ENCODE measurements at places on chromosomes 11 and 22.

DNA sequence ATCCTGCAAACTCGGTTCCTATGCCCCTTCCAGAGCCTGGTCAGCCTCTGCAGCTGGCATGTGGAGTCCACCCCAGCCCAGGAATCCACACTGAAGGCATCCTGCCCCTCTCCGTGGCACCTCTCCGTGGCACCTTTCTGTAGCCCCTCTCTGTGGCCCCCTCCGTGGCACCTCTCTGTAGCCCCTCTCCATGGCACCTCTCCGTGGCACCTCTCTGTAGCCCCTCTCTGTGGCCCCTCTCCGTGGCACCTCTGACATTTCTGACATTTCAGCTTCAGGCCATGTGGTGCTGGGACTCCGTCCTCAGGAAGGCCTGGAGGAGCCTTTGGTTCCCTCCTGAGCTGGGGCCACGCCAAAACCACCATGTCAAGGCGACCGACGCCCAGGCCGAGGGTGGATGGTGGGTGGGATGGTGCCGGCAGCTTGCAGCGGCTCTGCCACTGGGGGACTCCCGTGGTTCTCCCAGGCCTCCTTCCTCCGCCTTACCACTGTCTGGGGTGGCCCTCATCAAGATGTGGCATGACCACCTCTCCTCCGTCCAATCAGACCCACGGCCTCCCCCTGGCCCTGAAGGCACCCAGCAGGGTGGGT lies 1518.5 kb downstream of the BRD1 start:
- no peak for DNase-seq

GRCh38 chr11:95297680-95298452 lies 66.9 kb upstream of the SESN3 start:
- no peak for DNase-seq

GRCh38 chr11:123362186-123362585 lies 67.9 kb upstream of the GRAMD1B start:
- DNase-seq: no peak

DNA sequence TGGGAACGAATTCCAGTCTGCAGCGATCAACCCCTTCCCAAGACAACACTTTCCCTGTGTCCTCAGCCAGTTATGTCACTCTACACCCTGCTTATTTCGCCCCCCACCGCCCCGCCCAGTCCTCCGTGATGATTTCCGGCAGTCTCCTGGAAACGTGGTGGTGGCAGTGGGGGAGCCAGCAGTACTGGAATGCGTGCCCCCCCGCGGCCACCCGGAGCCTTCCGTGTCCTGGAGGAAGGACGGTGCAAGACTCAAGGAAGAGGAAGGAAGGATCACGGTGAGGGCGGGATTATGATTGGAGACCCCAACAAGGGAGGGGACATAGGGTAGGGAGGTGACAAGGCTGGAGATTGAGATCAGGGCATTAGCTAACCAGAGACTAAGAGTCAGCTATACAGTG lies 4.1 kb downstream of the ROBO3 start:
- no peak for DNase-seq

DNA sequence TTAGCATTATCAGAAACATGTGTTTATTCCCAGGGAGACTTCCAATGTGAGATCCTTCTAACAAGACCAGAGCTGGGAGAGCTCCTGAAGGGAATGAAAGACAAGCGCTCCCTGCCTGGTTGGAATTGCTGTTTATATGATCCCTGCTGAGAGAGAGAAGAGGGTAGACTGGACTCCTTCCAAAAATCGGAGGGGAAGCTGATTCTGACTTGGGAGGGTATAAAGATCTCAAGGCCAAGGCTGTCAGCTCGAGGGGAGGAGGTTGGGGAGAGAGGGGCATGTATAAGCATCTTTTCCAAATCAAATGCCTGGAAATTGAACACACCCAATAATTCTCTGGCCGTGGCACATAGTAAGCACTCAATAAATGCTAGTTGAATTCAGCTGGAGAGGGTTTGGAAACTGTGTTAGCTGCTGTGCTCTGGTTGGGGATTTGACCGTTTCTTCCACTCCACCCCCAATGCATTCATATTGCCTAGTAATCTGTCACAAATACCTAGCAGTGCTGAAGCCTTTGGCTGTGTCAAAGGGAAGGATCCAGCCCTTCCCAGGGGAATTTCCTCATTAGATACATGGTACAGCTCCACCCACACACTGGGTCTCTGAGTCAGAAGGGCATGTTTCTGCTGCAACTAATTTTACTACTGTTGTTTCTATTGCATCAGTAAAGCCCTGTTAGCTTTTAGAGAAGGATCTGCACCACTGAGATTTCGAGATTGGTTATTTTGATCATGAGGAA lies 61.5 kb downstream of the CACNG2 start:
- DNase-seq: no peak

DNA sequence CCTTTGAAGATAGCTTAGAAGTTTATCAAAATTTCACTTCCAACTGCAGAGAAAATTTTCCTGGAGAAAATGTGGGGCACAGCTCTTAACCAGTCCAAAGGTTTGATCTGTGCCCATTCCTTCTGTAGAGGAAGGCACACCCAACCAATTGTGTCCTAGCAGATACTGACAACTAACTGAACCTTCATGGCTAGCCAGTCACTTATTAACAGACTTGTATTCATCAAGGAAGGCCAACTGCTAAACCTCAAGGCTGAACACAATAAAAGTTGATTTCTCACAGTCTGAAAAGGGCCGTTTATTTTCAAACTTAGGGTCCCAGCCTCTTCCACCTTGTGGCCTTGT lies 19.5 kb downstream of the SYT13 start:
- DNase-seq: no peak

GRCh38 chr22:19179497-19180048 lies 1.0 kb upstream of the SLC25A1 start:
- peak; percentile 61 for DNase-seq

DNA sequence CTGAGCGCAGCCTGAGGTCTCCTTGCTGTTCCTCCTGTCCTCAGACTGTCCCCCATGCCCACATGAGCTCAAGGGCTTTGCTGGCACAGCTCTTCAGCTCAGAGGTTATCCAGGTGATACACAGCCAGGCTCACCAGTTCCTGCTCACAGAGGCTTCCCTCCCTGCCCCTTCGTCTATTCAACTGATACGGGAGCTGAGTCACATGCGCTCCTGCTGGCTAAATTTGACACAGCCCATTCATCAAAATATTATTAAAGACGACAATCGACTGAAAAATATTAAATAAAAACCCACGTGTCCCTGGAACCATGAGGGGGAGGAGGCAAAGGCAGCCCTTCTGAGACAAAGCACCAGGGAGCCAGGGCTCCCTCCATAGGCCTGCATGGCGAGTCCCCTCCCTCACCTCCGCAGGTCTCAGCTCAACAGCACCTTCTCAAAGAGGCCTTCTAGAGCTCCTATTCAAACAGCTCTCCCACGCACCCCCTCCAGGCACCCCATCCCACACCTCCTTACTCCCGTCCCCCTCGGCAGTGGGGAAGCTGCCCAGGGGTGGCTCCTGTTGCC lies 40.5 kb downstream of the DUSP8 start:
- no peak for DNase-seq

DNA sequence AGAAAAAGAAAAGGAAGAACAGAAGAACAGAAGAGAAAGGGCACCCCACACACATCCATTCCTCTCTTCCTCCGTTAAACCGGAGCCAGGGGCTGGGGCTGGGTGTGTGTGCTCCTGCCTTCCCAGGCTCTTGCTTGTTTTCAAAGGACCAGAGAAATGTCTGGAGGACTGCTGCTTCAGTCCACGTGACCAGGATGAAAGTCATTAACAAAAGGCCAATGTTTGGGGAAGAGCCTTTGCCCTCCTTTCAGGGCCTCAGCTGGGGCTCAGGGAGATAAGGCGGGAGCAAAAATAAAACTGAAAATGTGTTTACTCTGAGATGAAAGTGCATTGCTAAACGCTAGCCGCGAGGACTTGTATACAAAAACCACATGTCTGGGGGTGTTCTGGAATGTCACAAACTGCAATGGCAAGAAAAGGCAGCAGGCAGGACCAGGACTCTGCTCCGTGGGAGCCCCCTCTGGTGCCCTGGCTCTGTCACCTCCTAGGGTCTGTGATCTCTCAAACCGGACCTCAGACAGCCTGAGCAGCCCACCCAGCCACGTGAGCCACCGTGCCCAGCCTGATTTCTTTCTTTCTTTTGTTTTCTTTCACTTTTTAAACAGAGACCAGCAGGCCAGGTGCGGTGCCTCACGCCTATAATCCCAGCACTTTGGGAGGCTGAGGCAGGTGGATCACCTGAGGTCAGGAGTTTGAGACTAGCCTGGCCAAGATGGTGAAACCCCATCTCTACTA lies 31.6 kb upstream of the MYH9 start:
- peak; percentile 31 for DNase-seq

DNA sequence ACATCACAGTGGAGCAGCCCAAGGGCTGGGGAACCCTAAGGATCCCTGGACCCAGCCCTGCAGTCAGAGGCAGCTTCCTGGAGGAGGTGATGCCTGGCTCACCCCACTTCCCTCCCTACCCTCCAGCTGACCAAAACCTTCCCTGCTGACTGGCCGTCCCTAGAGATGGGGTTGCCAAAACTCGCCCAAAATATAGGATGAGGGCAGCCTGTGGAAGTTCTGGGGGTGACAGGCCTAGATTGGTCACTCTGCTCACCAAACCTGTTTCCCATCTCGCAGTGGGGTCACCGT lies 35.0 kb upstream of the PPARA start:
- no peak for DNase-seq

DNA sequence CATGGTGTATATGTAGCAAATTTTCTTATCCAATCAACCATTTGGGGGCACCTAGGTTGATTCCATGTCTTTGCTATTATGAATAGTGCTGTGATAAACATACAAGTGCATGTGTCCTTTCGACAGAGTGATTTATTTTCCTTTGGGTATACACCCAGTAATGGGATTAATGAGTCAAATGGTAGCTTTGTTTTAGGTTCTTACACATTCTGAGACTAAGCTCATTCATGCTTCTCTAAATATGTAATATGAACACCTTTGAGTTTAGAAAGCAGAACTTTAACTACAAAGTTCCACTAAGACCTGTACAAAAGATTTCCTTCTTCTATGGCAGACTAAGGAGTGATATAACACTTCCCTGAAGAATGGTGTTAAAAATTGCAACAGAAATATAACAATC lies 627.0 kb downstream of the KCNA4 start:
- no peak for DNase-seq

DNA sequence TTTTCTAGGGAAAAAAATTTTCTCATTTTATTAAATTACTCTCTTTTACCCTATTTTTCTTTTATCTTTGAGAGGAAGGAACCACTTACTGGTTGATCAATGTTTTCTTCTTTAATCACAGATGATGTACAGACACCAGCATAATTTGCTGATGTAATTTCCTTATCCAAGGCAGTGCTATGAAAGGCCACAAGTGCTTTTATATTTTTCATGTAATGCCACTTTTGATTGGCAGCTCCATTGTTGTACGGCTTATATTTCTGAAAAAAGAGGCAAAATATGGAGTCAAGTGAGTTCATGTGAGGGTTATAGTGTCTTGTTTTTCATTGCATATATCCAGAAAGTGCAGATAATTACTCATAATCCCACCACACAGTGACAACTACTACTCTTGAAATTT lies 322.7 kb upstream of the MPPED2 start:
- DNase-seq: no peak

GRCh38 chr22:42385696-42386095 lies 46.5 kb downstream of the NFAM1 start:
- DNase-seq: no peak

GRCh38 chr22:20940186-20940651 lies 23.0 kb downstream of the CRKL start:
- DNase-seq: no peak

DNA sequence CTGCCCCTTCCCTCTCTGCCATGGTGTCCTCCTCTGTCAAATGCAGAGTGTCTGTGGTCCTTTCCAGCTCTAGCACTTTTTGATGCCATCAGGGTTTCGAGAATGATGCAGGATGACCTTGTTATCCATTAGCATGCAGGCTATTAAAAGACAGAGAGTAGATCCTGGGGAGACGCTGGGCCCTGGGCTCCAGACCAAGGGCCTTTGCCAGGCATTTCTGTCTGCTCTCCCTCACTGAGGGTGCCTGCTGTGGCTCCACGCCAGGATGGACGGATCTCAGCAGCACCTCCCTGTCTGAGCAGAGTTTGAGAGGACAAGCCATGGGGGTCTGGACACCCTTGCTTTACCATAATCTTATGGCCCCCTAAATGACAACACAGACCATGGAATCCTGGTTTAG lies 110.8 kb upstream of the CD82 start:
- no peak for DNase-seq

DNA sequence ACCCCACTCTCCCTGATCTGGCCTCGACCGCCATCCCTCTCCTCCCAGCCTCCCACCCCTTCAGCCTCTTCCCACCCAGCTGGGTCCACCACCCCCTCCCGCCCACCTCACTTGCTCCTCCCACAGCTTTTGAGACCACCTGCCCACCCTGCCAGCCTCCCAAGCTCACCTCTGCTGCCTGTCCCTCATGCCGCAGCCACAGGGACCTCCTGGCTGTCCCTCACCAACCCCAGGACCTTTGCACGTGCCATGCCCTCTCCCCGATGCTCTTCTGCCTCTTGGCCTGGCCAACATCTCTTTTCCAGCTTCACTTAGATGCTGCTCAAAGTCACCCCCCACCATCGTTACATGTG lies 6.5 kb downstream of the PNPLA5 start:
- DNase-seq: no peak

GRCh38 chr11:78277314-78277994 lies 88.7 kb downstream of the USP35 start:
- DNase-seq: no peak

DNA sequence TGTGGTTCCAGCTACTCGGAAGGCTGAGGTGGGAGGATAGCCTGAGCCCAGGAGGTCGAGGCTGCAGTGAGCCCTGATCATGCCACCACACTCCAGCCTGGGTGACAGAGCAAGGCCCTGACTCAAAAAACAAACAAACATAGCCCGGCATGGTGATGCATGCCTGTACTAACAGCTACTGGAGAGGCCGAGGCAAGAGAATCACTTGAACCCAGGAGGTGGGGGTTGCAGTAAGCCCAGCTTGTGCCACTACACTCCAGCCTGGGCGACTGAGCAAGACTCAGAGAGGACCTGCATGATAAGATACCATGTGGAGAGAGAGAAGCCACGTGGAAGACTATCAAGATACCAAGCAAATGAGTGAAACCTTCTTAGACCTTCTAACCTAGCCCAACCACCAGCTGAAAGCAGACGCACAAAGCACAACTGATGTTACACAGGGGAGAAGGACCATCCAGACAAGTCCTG lies 36.1 kb downstream of the AMBRA1 start:
- no peak for DNase-seq

DNA sequence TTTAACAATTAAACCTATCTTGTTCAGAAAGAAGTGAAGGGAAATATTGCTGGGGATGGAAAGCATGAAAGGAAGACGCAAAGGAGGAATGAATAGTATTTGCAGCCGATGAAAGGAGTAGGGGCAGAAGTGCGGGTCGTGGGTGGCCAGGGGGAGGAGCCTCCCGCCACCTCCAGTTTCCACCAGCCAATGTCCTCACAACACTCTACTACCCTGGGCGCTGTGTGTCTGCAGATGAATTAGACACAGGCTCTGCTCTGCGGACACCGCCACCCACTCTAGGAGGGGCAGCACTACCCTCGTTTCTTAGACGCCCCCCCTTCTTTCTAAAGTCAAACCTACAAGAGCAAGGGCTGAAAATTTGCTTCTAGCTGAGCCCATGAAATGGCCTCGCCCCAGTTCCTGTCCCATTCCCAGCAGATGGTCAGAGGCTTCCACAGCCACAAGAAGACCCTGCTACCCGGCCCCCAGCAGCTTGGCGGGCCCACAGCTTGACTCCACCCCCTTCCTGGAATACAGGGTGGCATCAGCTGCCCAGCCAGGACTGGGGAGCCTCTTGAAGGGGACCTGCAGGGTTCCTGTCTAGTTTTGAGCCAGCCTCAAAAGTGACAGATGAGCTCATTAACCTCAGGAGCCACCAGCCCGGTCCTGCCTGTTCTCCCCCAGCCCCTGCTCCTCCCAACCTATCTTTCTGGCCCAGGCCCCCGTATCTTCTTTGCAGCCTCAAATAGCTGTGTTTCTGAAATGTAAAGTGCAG lies 268.1 kb downstream of the BUD13 start:
- no peak for DNase-seq
